ENCODE measurements at places on chromosomes 11 and 22.

- DNase-seq: peak; percentile 26
Measured at GRCh38 chr22:17779286-17780115, 5.2 kb upstream of the BID start.

- DNase-seq: no peak
Measured at GRCh38 chr22:32175683-32176644, 16.9 kb upstream of the C22orf42 start.

- DNase-seq: no peak
Measured at GRCh38 chr11:118052581-118053206, 24.2 kb upstream of the TMPRSS4 start.

DNA sequence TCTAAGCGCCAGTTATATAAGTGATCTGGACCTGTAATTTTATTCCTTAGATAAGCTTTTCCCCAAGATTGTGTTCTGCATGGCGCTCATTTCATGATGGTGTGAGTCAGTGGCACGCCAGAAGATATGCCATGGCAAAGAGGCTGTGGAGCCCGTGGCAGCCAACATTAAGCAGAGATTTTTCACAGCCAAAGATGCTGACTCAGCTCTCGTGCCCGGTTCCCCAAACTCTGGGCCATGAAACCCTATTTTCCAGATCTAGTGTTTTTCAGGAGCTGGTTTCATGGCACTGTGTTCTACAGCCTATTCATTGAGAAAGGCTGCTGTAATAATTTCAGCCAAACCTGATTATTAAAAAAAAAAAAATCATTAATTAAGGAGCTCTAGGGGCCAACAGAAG lies 15.4 kb upstream of the LINC01488 start:
- DNase-seq: no peak

DNA sequence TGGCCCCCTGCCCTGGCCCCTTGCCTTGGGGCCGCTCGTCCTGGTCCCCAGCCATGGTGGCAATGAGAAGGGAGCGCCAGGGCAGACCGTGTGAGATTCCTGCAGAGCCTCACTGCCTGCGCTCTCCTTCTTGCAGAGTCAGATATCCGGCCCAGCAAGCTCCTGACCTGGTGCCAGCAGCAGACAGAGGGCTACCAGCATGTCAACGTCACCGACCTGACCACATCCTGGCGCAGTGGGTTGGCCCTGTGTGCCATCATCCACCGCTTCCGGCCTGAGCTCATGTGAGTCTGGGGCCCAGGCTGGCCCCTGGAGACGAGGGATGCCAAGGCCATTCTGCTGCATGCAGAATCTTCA lies 114.1 kb downstream of the MICAL2 start:
- DNase-seq: no peak

GRCh38 chr22:50076646-50077535 lies 8.3 kb downstream of the MLC1 start:
- DNase-seq: no peak

DNA sequence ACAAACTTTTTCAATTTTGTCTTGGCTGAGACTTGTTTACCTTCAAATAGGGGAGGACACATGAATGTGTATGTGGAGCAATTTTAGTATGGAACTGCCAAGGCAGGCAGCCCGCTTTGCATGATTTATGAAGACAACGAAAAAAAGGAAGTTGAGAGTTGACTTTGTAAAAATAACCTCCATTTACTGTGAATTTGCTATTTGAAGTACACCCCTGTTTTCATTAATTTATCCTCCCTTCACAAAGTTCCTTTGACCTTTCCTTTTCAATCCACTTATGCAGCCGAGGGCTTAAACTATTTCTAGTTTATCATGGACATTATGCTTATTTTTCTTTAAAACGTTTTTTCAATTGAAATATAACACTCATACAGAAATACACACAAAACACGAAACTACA lies 369.6 kb upstream of the CADM1 start:
- DNase-seq: no peak

GRCh38 chr11:35360055-35360530 lies 59.3 kb downstream of the SLC1A2 start:
- no peak for DNase-seq

DNA sequence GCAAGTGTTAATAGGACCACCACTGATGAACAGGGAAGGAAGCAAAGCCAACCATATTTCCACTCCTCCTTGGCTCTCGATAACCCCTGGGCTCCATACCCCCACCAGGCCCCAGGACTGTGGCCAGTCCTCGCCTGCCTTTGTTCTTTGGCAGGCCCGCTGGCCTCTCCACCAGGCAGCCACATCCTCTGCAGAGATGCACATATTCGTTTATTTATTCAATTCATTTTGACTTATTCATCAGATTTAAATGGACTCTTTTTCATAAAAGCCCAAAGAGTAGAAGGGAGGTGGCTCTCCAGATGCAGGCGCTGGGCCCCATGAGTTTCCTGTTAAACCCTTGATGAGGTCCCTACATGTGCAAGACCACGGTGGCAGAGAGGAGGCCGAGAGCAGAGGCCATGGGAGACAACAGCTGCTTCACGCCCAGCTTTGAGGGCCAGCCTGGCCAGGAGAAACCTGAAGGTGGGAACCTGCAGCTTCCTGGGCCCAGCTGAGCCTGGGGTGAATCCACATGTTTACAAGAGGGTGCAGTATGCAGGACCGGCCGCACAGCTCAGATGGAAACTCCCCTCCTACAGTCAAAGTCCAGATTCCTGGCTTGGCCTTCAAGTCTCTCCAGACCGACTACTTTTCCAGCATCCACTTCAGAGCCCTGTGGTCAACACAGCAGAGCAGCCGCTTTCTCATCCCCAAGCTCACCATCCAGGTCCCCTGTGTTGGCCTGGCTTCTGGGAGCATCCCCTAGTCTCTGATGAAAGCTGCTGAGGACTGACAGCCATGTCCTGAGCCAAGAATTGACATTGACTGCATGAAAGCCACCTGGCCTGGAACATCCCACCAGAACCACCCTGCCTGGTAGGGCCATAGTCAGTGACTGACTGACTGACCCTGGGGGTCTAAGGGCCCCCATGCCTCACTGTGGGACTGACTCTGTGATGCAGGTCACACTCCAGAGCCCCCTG lies 39.7 kb upstream of the CCND1 start:
- no peak for DNase-seq

DNA sequence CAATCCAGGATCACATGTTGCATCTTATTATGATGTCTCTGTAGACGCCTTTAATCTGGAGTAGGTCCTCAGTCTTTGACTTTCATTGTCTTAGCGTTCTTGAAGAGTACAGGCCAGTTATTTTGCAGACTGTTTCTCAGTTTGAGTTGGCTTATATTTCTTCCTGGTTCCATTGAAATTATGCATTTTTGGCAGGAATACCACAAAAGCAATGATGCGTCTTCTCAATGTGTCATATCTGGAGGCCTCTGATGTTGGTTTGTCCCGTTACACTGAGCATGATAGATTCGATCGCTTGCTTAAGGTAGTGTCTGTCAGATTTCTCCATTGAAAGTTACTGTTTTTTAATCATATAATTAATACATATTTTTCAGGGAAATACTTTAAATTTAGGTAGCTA lies 30.6 kb downstream of the TECTA start:
- DNase-seq: no peak

DNA sequence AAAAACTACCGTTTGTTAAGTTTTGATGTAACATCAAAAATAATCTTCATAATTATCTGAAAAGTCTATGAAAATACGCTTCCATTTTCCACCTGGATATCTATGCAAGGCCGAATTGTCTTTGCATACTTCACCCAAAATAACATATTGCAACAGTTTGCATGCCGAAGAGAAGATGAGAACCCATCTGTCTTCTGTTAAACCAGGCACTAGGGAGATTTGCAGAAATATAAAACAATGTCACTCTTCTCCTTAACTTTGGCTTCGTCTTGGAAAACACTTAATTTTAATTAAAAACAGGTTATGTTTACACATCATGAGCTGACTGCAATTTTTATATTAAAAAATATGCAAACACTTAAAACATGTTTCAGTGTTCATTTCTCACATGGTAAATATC lies 1325.8 kb downstream of the TBC1D22A start:
- no peak for DNase-seq

- DNase-seq: no peak
Measured at GRCh38 chr11:47216121-47216798, 1.5 kb downstream of the DDB2 start.

- no peak for DNase-seq
Measured at GRCh38 chr11:106061954-106062949, 14.9 kb downstream of the KBTBD3 start.

- DNase-seq: no peak
Measured at GRCh38 chr22:43288807-43289420, 54.3 kb downstream of the SCUBE1 start.

- DNase-seq: no peak
Measured at GRCh38 chr11:122229481-122230384, 113.7 kb upstream of the BLID start.

GRCh38 chr22:46537946-46538813 lies 760 bp upstream of the CELSR1 start:
- no peak for DNase-seq

DNA sequence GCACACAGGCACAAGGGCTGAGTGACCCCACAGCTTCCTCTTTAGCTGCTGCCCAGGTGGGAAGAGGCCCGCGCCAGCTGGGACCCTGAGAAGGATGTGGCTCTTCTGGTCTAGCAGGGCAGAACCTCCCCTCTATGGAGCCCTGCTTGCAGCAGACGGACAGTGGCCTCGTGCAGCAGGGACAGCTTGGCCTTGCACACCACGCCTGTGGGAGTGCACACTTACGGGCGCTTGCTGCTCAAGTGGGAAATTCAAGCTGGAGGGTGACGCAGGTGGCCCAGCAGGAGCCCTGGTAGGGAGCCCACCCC lies 971.4 kb downstream of the BRD1 start:
- DNase-seq: no peak

Data from NCI-H1436 treated with DMSO at 0.1 percent for 48 hours (cell line).